Activated naive CD4-positive, alpha-beta T cell treated with anti-CD3 and anti-CD28 coated beads, Interleukin-2, amount 10 ng/mL, durations not matched to agents 7 days and 5 days (primary cell): ENCODE measurements at places on chromosomes 12 and 14.
A peak's percentile ranks its signal among the peaks of the same experiment; 100 is the strongest.

- no peak for DNase-seq
These were observed 308.8 kb upstream of the SYT1 start for GRCh38 chr12:78555802-78556201.

- DNase-seq, result peak; percentile 60
These were observed at the start of gene MTA1 for GRCh38 chr14:105419195-105420091. Gene MTA1, plus strand, starts transcription at chr14:105419827. Its CDS starts 209 bp downstream, at chr14:105420036.

DNA sequence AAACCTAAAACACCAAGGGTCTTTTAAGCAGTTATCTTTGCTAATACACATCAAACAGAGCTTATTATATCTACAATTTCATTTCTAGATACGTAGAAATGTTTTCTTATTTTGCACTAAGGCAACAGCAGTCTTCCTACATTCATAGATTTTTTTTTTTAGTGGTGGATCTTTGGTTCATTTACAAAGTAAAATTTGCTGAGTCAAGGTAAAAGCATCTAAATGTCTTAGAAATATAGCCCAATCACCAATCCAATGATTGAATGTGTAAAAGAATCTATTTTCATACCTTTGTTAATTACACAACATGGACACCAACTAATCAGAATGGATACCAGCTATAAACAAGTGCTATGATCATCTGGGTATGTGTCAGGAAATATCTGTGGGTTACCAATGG lies 272.2 kb upstream of the TMPO start:
- DNase-seq, result no peak

DNA sequence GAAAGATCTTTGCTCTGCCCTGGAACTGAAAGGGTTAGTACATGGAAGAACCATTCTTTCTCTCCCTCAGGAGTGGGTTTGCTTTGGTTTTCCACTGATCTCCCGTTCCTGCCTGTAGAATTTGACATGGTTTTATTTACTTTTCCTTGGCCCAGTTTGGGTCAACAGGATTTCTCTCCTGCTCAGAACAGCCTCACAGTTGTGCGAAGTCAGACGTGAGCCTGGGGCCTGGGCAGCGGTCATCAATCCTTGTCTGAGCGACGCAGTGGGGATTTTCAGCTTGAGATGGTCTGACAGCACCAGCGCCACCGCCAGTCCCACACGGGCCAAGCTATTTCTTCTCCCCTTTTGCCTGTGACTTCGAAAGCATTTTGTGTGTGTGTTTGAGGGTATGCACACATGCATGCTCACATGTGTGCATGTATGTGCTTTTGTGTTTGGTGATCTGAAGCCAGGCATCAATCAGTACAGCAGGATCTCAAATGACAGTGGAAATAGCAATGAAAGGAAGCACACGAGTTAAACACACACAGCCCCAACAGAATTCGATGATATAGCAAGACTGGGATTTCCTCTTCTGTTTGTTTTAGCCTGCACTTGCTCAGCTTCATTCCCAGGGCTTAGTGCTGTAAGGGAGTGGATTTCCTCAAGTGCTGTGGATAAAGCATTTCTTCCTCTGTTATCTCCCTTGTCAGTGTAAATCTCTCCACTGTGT lies 58.3 kb downstream of the SMOC1 start:
- no peak for DNase-seq

DNA sequence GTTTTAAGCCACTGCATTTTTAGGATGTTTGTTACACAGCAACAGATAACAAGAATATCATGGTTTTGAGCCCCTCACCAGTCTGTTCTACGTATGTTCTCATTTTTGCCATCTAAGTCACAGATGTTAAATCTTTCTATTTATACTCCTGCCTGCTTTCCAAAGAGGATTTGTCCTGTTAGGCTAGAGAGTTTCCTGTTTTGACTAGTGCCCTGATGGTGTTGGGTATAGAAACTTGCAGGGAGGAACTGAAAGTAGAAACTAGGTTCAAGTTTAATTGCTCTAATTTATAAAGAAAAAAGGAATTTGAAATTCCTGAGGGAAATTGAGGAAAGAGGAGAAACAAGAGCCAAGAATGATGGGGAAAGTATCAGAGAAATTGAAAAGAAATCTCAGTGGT lies 74.4 kb upstream of the COCH start:
- DNase-seq, result no peak

DNA sequence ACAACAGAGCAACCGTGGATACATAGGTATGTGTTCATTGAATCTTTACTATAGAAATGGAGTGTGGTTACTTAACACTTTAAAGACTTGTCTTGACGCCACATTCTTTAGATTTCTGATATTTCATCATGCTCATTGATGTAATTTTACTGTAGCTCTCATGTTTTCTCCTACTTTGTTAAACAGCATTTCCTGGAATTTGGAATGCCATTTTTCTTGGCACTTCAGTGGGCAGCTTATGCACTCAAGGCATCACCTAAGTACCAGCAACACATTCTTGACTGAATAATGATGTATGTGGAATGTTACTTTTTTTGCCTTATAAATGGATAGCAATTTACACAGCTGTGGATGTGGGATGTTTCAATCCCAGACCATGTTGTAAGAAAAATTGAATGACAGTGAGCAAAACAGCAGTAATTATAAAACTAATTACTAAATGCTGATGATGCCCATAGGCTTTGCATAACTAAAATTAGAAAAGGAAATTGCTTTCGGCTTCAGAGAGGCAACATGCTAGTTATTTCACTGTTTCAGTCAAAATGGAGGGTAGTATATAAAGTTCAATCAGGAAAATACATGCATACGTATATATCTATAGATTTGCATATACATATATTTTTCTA lies 298.5 kb downstream of the NPAS3 start:
- DNase-seq, result no peak

- no peak for DNase-seq
These were observed 115.8 kb downstream of the DICER1 start for GRCh38 chr14:95041477-95042020.

DNA sequence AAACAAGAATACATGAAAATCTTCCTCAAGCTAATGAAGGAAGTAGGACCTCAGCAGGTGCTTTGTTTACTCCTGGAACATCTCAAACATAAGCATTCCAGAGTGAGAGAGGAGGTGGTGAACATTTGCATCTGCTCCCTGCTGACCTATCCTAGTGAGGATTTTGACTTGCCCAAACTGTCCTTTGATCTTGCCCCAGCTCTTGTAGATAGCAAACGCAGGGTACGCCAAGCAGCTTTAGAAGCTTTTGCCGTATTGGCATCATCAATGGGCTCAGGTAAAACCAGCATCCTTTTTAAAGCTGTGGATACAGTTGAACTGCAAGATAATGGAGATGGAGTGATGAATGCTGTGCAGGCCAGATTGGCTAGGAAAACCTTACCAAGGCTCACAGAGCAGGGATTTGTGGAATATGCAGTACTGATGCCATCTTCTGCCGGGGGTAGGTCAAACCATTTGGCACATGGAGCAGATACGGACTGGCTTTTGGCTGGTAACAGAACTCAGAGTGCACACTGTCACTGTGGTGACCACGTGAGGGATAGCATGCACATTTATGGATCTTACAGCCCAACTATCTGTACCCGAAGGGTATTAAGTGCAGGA lies 1.9 kb downstream of the TOGARAM1 start:
- no peak for DNase-seq

- DNase-seq, result no peak
These were observed 284.1 kb upstream of the FOXG1 start for GRCh38 chr14:28482251-28483040.

DNA sequence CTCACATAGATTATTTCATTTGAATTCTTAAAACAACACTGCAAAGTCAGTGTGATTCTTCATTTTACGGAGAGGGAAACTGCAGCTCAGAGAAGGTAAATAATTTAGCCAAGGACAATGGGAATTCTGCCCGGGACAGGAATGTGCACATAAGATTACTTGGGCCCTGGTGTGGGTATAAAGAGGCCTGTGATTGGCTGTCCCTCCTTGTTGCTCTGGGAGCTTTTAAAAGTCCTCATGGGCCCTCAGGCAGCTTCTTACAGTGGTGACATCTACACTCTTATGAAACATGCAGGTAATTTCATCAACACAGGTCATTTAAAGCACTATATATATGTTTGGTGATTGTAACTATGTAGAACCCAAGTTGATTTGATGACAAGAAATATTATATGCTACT lies 100.3 kb downstream of the ESR2 start:
- no peak for DNase-seq

DNA sequence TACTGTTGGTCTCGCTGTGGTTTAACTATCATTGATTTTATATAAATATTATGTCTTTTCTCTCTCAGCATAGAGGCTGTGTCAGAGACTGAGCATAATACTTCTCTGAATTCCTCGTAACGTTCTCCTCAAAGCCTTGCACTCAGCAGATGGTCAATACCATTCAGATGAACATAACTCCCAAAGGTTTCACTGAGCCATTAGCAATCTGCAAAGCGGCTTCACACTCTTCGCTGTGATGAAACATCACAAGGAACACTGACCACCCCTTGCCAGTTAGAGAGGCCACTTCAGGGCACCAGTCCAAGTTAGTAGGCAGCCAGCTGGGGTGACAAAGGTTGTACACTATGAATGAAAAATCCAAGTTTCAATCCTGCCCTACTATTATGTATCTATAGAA lies 30.1 kb upstream of the STON2 start:
- DNase-seq, result no peak

GRCh38 chr12:75685617-75686225 lies 174.3 kb upstream of the KRR1 start:
- no peak for DNase-seq

DNA sequence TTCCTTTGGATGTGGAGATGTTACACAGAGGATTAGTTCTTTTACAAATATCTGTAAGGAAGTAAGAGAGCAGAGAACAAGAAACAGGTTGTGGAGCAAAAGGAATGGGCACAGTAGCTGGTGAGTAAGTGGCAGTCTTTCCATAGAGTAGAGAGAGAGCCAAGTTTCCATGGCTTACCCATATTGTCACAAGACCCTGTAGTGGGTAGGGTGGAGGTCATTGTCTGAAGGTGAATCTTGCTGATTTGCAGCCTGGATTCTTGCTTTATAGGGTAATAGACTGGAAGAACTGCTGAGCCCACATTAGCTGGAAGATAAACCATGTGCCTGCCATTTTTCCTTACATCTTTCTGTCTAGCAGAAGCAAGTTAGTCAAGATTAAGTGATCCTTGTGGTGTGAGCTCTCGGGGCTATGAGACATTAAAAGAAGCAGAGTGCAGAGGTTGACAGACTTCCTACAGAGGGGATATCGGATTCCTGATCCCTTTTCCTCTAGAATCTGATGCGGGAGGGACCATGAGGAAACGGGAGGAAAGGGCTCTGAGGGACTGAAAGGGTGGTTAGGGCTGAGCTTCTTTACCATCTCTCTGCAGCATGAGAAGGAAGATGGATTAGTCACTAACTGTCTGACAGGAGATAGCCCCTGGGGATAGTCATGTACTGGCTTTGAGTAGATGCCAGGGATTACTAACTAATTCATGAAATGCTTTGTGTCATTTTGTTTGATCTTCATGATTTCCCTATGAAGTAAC lies 44.0 kb upstream of the LRTM2 start:
- DNase-seq, result no peak

DNA sequence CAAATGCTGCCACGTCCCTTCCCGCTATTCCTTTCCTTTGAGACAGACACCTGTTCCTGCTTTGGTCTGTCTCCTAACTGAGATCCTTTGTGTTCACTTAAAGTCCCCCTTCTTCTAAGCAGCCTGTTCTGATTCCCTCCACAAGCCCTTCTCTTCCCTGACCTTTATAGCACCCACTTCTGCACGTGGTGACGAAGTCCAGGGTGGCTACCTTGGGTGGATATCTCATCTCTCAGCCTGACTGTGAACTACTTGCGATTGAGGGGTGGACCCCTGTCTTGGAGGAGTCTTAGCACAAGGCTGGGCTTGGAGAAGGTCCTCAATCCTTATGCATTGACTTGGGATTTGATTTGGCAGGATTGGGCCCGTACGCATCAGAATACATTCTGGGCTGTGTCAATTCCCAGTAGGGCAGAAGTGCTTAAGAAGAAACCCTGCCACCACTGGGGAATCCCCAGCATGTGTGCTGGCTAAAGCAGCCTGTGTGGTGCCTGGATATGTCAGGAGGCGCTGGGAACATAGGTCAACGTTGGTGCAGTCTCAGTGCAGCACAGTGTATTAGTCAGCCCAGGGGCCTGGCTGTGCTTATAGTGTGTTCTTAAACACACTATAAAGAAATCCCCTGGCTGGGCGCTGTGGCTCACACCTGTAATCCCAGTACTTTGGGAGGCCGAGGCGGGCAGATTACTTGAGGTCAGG lies 23.6 kb downstream of the KRT80 start:
- no peak for DNase-seq

- DNase-seq, result no peak
These were observed 142.6 kb upstream of the NCOR2 start for GRCh38 chr12:124709722-124710687.

DNA sequence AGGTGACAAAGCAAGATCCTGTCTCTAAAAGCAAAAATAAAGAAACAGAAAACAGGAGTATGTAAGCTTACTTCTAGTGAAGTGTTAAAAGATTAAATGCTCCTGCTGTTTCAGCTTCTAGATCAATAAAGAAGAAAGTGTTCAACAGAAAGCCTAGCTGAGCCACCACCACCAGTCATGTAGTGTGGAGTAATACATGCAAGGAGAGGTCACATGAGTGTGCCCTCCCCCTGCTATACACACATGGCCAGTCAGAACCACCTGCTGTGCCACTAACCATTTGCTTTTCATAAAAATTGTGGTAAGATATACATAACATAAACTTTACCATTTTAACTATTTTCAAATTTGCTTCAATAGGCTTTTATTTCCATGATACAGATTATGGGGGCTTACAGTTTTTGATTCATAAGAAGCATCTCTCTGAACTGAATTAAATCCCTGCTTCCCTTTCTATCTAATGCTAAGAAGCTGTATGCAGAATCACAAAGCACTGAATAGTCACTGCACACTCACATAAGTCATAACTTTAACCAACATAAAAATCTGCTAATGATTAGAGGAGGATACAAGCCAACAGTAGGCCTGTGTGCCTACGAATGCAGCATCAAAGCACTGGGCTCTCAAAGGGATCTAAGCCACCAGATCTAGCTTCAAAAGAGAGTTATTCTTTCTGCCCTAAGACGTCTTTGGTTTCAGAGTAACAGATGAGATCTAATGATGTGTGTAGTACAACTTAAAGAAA lies 515.5 kb downstream of the C12orf50 start:
- DNase-seq, result no peak

GRCh38 chr14:49594347-49595091 lies 4.2 kb upstream of the LRR1 start:
- DNase-seq, result no peak

GRCh38 chr12:49983892-49984291 lies 11.1 kb downstream of the AQP6 start:
- no peak for DNase-seq

DNA sequence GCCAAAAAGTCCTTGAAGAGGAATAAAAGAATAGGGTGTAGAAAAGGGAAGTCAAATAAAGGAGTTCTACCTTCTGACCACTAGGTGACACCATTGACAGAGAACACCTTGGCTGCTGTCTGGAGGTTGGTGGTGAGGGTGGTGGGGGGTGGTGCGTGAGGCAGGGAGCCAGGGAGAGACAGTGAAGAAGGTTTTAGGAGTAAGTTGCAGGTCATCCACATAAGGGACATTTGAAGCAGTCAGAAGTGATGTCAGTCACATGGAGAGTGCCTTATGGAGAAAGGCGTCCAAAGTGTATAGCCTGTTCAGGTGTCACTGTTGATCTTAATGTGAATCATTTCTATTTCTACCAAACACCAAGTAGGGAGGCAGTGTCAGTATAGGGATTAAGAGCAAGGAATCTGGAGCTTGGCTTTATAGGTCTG lies 279.3 kb upstream of the DDHD1 start:
- DNase-seq, result peak; percentile 21
